ENCODE measurements at places on chromosomes 2 and 18.
A peak's percentile ranks its signal among the peaks of the same experiment; 100 is the strongest.

- no peak for DNase-seq
Measured at GRCh38 chr18:50405582-50406271, 30.9 kb downstream of the SKA1 start.

DNA sequence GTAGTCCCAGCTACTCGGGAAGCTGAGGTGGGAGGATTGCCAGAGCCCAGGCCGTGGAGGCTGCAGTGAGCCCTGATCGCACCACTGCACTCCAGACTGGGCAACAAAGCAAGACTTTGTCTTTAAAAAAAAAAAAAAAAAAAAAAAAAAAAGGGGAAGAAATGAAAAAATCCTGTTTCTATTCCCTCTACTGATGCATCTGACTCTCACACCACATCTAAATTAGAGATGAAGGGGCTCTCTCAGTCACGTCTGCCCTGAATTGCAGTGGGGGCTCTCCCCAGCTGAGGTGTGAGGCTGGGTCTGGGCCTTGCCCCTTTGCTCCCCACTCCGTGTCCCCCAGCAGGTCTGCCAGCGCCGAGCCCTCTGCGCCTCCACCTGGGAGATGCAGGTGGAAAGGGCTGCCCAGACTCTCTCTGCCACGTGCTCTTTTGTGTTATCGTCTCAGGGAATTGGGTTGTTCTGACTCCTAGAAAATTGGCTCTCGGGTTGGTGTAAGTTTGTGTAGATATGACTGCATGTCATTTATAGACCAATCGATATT is 30.2 kb downstream of the TRAPPC12 start:
- DNase-seq, result no peak

DNA sequence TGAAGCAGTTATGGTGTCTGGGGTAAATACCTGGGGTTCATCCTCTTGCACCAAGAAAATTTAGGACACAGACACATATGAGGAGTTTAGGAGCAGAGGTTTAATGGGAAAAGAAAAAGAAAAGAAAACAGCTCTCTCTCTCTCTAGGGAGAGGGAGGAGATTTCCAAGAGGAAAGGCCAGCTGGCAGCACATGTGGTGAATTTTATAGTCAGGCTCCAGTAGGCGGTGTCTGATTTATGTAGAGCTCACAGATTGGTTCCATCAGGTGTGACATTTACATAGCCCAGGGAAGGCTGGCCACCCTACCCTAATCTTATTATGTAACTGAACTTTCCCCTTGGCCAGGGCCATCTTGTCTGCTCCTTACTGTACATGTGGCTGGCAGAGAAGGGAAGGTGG is 297.5 kb upstream of the RGPD4 start:
- no peak for DNase-seq

GRCh38 chr18:58310517-58310916 is 266.5 kb downstream of the NEDD4L start:
- DNase-seq, result no peak

- DNase-seq, result peak; percentile 39
Measured at GRCh38 chr2:166411473-166412230, 35.9 kb upstream of the SCN9A start.

DNA sequence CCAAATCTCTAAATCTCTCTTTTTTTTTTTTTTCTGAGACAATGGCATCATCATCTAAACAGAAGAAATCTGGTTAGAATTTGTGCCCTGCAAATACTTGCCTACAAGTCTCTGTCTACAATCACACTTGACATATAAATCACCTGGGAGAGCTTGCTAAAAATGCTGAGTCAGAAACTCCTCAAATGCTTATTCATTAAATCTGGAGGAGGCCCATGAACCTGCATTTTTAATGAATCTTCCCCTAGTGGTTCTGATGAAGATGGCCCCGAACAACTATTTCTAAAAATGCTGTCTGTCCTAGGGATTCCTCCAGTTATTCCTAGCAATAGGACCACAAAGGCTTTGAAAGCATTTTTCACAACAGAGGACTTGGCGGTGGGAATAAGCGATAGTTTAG is 1.6 kb upstream of the CSRNP3 start:
- DNase-seq, result peak; percentile 21

- peak; percentile 15 for DNase-seq
Measured at GRCh38 chr2:240412211-240412861, 23.1 kb upstream of the GPC1 start.

GRCh38 chr2:6412533-6413091 is 453.1 kb downstream of the CMPK2 start:
- DNase-seq, result no peak

GRCh38 chr2:9333591-9334171 is 89.6 kb downstream of the ITGB1BP1 start:
- DNase-seq, result peak; percentile 89

- DNase-seq, result no peak
Measured at GRCh38 chr2:70613521-70613920, 59.9 kb upstream of the TGFA start.

DNA sequence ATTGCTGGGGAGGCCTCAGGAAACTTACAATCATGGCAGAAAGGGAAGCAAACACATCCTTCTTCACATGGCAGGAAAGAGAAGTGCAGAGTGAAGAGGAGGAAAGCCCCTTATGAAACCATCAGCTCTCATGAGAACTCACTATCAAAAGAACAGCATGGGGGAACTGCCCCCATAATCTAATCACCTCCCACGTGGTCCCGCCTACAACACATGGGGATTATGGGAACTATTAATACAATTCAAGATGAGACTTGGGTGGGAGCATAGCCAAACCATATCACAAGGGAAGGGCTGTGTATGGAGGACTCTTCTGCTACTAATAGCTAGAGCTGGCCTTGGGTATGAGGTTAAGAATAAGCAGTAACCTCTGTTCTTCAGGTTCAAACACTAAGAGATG is 8.8 kb upstream of the SETBP1 start:
- DNase-seq, result peak; percentile 4

DNA sequence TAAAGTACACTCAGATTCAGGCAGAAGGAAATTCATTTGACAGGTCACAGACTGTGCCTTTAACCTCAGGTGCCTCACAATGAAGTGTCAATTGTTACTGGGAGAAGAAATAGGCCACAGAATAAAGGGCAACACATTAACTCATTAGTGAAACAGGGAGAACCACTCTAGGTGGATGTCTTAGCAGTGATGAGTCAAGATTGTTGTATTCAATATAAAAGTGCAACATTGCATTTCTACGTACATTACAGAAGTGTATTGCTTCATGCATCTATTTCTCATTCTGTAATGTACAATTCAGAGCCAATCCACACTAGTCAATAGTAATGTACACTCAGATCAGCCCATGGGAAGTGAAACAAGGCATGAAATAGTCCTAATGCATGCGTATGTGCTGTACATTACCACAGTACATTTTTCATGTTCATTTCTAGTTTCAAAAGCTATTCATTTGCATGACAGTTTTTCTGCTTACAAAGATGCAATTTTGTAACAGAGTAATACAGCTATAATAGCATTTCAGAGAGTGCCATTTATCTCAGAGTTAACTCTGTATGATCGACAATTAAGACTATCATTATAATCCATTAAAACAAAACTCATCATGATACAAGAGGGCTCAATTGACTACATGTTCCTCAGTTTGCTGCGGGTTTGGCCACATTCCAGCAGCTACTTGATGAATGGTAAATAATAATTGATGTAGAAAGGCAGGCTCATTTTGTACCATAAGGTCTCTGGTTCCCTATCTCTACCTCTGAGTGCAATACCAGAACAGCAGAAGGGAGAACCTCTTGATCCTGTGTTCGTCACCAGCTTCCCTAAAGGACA is 12.2 kb upstream of the ARL5A start:
- DNase-seq, result no peak

DNA sequence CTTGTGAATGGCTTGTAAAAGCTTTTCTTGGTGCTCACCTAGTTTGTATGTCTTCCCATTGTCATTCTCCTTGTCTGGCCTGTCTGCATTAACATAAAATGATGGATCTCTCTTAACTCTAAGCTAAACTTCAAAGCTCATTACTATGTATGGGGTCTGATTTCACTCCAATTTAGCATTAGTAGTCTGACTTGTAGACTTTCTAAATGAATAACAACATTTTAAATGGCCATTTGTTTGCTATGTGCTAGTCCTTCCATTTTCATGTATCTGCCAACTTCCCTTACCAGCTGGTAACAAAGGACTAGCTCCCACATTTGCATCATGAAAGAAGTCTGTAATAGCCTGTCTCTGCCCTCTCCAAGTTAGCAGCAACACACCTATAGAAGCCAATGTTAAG is 324.2 kb upstream of the RGPD4 start:
- DNase-seq, result no peak

GRCh38 chr2:177545143-177545542 is 152.6 kb downstream of the AGPS start:
- DNase-seq, result no peak

- DNase-seq, result no peak
Measured at GRCh38 chr2:25981596-25982272, 563 bp downstream of the KIF3C start.

- no peak for DNase-seq
Measured at GRCh38 chr2:33696234-33696633, 97.1 kb upstream of the FAM98A start.

GRCh38 chr2:182110347-182110746 is 124.7 kb downstream of the PPP1R1C start:
- no peak for DNase-seq

DNA sequence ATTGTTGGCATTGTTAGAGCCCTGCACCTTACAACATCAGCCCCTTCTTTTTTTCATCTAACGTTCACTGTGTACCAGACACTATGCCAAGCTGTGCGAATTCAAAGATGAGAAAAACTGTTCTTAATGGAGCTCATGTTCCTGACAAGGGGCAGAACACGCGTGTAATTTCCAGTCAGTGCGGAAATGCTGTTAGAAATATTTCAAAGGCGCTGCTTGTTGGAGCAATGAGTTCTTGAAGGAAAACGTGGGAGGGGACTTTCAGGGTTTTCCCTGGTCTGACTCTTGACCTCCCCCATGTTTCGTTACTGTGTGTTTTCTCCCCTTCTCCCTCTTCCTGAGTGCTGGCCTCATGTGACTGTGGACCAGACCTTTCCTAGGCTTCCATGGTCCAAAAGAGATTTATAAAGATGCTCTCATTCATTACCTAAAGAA is 1.5 kb downstream of the MTHFD2 start:
- no peak for DNase-seq

- no peak for DNase-seq
Measured at GRCh38 chr2:46451131-46451711, 28.1 kb upstream of the TMEM247 start.

DNA sequence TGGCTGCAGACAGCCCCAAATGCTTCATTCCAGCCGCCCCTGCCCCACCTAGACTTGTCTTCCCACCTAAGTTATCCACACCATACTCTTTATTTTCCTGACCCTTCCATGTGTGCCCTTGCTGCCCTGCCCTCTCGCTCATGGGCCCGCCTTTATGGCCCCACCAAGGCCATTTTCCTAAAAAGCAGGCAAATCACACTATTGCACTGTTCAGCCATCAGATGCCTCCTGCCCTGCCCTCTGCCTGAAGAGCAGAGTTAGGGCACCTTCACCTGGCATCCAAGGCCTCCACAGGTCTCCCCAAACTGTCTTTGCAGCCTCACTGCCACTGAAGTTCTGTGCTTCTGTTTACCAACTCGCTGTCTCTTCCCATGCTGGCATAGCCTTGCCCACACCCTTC is 496.7 kb downstream of the EIPR1 start:
- DNase-seq, result no peak

DNA sequence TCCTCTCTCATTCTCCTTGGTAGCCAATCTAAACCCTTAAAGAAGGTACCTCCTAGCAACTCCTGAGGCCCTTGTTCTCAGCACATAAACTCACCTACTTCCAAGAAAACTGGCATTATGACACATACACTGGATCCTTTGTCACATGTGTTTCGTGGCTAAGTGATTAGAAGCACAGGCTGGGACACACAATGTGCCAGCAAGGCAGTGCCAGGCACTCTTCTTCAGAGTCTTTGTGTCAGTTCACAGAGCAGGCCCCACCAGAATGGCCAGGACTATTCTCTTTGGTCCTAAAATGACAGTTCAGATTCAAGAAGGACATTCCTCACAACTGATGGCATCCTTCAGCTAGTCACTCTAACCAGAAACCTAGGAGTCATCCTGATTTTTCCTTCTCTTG is 40.3 kb downstream of the SMC6 start:
- DNase-seq, result no peak

- DNase-seq, result no peak
Measured at GRCh38 chr2:164084066-164084465, 348.3 kb upstream of the FIGN start.

GRCh38 chr2:129765326-129765677 is 214.2 kb upstream of the RAB6C start:
- no peak for DNase-seq

GRCh38 chr2:80531319-80531718 is 226.8 kb upstream of the LRRTM1 start:
- DNase-seq, result no peak

DNA sequence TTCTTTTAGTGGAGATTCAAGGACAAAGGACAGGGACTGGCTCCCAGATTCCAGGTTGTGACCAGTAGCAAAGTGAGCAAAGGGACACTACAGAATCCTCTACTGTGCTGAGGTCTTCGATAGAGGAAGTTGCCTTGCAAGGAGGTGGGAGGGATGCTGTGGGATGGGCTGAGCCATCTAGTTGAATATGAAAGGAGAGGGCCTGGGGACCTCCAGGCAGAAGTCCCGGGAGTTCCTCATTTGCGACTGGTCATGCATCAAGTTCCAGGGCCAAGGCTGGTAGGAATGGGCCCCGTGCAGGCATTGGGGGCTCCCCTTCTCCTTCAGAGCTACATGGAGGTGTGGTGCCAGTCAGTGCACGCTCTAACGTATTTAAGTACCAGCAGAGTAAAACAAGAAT is 12.6 kb upstream of the PROM2 start:
- DNase-seq, result no peak

- no peak for DNase-seq
Measured at GRCh38 chr2:112885506-112885902, 25.5 kb upstream of the IL37 start.

DNA sequence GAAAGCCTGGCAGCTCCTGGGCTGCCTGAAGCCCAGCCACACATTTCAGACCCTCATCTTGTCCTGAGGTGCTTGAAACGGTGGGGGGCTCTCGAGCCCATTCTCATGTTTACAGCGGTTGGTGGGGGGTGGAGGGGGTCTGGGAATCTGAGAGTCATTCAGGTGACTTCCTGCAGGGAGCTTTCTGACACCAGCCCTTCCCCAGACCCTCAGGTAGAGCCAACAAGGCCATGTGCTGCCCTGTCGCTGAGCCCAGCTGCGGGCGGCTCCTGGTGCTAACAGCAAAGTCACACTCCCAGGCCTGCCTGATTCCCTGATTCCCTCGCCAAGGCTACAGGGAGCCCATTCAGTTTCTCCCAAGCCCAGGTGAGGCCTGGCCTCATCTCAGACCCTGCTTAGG is 324.9 kb upstream of the MEX3C start:
- no peak for DNase-seq

DNA sequence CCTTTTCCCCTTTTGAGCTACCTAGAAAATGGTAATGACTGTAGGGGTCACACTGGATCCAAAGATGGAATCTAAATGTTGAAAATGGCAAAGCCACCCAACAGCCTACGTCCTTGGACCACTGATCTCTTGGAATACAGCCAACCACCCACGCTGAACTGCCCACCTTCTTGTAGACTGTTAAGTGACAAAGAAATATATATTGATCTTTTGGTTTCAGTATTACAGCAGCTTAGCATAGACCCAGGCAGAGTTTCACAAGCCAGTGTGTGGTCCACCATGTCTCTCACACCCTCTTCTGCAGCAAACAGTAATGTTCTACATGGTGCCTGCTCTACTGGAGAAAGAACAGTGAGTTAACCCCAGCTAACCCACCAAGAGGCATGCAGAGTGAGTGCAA is 20.2 kb downstream of the CACNB4 start:
- DNase-seq, result no peak

GRCh38 chr2:162069267-162069903 is 4.6 kb downstream of the DPP4 start:
- DNase-seq, result no peak

GRCh38 chr18:58396966-58397365 is 231.9 kb downstream of the ALPK2 start:
- DNase-seq, result no peak

All from A673 (cell line).